ENCODE measurements at places on chromosomes 7 and 10. TPM values are rescaled to one million over a fixed set of nuclear protein-coding genes. Genes with fewer than 3 reads are reported as not detected.

The HKDC1 gene
- not detected for total RNA-seq

The IGF2BP3 gene
- total RNA-seq, result 11.3 TPM

The ASB15 gene
- not detected for total RNA-seq

The HHEX gene
- 155 TPM for total RNA-seq

DNA sequence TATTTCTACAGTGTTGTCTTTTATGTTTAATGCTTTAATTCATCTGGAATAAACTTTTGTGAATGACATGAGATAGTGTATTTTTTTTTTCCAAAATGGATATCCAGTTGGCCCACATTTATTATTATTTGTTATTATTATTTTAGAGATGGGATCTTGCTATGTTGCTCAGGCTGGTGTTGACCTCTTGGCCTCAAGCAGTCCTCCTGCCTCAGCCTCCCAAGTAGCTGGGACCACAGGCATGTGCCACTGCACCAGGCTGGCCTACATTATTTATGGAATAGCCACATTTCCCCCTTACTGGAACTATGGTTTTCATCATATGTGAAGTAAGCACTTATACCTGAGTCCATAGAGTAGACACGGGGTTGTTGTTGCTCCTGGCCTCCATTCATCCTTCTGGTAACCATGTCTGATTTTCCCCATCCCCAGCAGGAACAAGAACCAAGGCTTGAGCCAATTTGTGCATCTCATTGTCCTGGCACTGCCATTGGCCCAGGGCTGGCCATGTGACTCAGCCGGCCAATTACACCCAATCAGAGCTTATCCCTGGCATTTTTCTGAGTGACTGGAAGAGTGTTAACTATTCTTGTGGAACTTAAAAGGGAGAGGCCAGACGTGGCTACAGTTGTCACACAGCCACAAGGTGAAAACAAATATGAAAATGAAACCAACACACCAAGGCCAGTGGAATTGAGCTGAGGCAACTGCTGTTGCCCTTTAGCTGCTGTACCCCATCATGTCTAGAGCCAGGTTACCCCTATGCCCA, 23.1 kb downstream of the PRF1 start:
- no peak for DNase-seq

- no peak for DNase-seq
These were observed 23.6 kb upstream of the PWWP2B start for GRCh38 chr10:132373241-132373955.

GRCh38 chr10:90319188-90319914, 538.5 kb downstream of the HTR7 start:
- DNase-seq, result no peak

DNA sequence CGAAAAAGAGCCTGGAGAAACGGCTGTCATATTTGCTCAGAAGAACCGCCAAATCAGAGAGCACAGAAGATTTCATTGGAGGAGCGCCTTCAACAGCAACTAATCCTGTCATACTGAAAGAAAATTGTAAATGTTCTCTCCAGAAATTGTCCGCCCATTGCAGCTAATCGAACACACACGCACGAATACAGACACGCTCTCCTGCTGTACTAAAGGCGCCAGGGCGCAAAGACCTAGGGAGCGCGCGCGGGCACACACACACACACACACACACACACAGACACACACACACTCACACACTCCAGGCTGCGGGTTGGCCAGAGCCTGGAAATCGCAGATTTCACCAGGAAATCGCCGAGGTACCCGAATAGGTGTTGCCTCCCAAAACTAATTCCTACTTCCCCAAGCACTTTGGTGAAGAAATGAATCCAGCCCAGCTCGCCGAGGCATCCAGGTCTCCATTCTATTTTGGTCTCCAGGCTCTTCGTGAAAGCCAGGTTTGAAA, at the start of gene CHRM2:
TSS of gene CHRM2 (plus strand) at position 157 of the 505 bp plus-strand sequence. CDS start 146,214 bp downstream, outside the sequence.
- DNase-seq, result no peak

GRCh38 chr7:75798770-75799169, 14.8 kb downstream of the CCL24 start:
- DNase-seq, result no peak

- DNase-seq, result no peak
These were observed 43.7 kb upstream of the C7orf33 start for GRCh38 chr7:148546857-148547256.

- no peak for DNase-seq
These were observed 29.9 kb downstream of the DDIT4 start for GRCh38 chr10:72303424-72304128.

- no peak for DNase-seq
These were observed 4.8 kb downstream of the RUFY2 start for GRCh38 chr10:68402276-68402675.
